DMS79 (cell line): ENCODE measurements at places on chromosomes 1 and 21.

DNA sequence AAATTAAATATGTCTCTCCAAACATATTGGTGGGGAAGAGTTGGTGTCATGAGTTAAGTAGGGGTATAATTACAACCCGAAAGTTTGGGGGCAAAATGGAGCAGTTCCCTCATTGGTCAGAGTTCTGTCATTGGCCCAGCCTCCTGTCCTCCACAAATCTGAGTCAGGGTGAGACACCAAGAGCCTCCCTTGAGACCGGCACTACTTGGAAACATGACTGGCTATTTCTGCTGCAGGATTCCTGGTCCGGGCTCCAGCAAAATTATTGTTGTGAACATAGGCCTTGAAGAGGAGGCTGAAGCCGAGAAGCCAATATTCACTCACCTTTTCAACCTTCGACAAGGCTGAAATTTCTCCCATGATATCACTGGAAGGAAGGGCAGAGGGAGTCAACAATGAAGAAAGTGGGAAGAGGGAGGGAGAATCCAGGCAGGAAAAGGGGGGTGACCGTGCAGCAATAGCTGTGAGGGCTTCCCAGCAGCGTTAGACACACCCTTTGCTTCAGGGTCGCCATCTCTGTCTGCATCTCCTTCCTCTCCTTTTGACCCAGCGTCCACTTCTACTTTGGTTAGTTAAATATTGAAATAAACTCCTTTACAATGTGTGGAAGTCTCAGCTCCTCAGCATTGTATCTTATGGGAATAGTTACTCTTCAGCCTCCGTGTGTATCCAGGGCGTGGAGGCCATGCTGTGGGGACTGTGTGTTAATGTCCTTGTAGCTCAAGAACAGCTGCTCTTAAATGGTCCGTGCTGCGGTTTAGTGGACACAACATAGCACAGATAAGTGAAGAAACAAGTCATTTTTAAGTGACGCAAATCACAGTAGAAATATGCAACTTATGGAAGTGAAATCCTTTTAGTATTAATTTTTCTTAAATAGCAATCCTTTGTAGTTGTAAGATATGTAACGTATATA lies 307.4 kb downstream of the DISC1 start:
- no peak for DNase-seq

GRCh38 chr1:5340560-5341130 lies 651.6 kb downstream of the NPHP4 start:
- no peak for DNase-seq

GRCh38 chr1:203082571-203083462 lies 3.0 kb downstream of the MYOG start:
- no peak for DNase-seq

DNA sequence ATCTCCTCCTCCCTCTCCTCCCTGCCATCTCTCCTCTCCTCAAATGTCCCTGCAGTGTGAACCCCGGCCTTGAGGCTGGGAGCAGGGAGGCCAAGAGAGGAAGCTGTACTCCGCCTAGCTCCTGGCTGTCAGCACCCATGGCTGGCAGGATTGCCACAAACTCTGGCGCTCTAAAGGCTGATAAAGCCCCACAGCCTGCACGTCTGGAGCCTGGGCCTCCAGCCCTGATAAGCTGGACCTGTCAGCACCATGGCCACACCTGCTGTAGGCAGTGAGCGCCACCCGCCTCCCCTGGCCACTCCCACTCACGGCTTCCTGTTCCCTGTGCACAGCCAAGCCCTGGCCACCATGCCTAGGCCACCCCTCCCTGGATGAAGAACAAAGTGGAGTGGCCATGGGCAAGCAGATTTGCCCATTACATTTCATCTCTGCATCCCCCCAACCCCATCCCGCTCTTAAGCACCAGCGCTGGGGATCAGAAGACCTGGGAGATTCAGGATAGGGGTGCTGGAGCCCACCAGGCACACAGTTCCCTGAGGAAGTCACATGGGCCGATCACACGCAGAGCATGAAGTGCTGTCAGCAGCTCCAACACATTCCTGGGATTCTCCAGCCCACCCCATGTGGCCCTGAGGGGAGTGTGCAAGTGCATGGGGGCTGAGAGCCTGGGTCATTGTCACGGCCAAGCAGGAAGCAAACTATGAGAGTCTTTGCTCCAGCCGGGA lies 24.2 kb upstream of the NPPB start:
- DNase-seq, result no peak

DNA sequence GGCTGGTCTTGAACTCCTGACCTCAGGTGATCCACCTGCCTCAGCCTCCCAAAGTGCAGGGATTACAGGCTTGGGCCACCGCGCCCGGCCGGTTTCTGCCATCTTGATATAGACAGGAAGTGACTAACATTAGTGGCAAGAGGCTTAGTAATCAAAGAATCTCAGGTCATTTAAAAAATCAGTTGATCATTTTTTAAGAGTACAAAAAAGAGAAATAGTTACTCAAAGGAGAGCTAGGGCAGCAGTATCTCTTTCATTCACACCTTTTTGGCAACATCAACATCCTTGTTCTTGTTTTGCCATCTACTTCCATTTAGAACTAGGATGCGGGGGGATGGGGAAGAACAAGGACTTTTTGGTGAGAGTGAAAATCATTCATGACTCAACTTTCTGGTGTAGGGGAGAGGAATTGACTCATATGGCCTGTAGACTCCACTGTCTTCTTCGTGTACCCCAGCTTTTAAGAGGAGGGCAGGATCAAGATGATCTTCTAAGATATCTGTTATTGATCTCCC lies 8.8 kb downstream of the FCRLB start:
- no peak for DNase-seq

- DNase-seq, result no peak
These were observed 42.0 kb upstream of the LHX8 start for GRCh38 chr1:75092141-75092540.

- peak; percentile 20 for DNase-seq
These were observed 87.9 kb downstream of the CDC14A start for GRCh38 chr1:100440075-100440809.

GRCh38 chr21:34875830-34876229 lies 173.3 kb downstream of the RUNX1 start:
- DNase-seq, result no peak

DNA sequence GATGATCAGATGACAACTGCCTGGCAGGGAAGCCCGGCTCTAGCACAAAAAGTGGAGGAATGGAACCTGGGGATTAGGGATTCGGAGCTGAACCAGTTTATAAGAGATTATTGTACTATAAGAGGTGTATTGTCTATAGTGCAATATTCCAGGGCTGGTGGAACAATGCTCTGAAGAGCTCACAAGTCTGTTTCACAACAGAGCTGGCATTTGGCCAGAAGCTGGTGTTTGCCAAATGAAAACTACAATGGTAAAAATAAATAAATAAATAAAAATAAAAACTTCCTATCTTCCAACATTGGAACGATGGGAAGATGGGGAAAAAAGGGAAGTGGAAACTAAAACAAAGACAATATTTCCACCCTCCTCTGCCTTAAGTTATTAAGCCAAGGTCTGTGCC lies 73.5 kb downstream of the CHODL start:
- no peak for DNase-seq

DNA sequence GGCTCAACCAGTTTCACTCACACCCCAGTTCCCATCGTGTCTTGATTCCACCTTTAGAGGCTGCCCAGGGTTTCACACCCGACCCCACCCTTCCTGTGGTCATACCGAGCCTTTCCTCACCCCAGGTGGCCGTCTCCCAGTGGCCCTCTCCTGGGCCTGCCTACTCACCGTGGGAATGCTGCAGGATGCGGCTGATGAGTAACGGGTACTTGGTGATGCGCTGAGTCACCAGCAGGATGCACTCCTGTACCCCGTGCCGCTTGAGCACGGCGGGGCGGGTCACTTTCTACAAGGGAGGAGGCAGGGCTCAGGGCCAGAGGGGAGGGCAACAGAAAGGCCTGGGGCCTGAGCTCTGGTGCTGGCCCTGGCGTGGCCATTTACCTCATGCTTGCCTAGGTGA lies 16.4 kb downstream of the ARHGEF2 start:
- no peak for DNase-seq

- DNase-seq, result no peak
These were observed 28.5 kb downstream of the KCND3 start for GRCh38 chr1:111961016-111961415.
